ENCODE measurements at places on chromosomes 1 and 21. TPM values are rescaled to one million over a fixed set of nuclear protein-coding genes. Genes with fewer than 3 reads are reported as not detected.

Gene CYP2J2
- not detected for total RNA-seq

Gene FAM3B
- total RNA-seq = not detected

Gene TIE1
- 0.28 TPM for total RNA-seq

Gene CFHR2
- total RNA-seq = not detected

Gene BRDT
- total RNA-seq = not detected

Gene LGR6
- total RNA-seq = 0.08 TPM

Gene AMY1B
- total RNA-seq = not detected

Gene HUNK
- 0.05 TPM for total RNA-seq

Gene PRR9
- not detected for total RNA-seq

Gene OR2W3
- total RNA-seq = not detected

Gene SAMSN1
- 0.44 TPM for total RNA-seq

Gene IL23R
- not detected for total RNA-seq

Gene SERPINC1
- 0.64 TPM for total RNA-seq

Gene SPAG17
- 0.36 TPM for total RNA-seq

Gene AK5
- total RNA-seq = 3.0 TPM

Gene CYYR1
- total RNA-seq = not detected

Gene DPH2
- total RNA-seq = 76.0 TPM

Gene THBS3
- total RNA-seq = 35.9 TPM

Gene LYPLAL1
- 41.3 TPM for total RNA-seq

Gene LINGO4
- total RNA-seq = not detected

Gene MAP1LC3C
- total RNA-seq = 0.21 TPM

Gene COL16A1
- total RNA-seq = 7.6 TPM

Gene BGLAP
- 0.67 TPM for total RNA-seq

Gene LBR
- total RNA-seq = 58.2 TPM

Gene MYOG
- total RNA-seq = not detected

Gene TDRD5
- 2.4 TPM for total RNA-seq

Gene SFN
- total RNA-seq = 188 TPM

Gene BCL2L15
- 0.10 TPM for total RNA-seq

Gene MAB21L3
- not detected for total RNA-seq

Gene HENMT1
- total RNA-seq = 23.0 TPM

Gene SIM2
- 11.5 TPM for total RNA-seq

Gene ARMH1
- 2.8 TPM for total RNA-seq

Gene FH
- total RNA-seq = 87.1 TPM

Gene CLCNKA
- total RNA-seq = 0.57 TPM

Gene FCRL6
- total RNA-seq = not detected

Gene MR1
- total RNA-seq = 3.9 TPM

Gene S100A1
- total RNA-seq = 2.9 TPM

Gene XKR8
- 10.6 TPM for total RNA-seq

Gene KRTAP10-6
- not detected for total RNA-seq

Gene KLF17
- not detected for total RNA-seq

Gene SPRR2A
- not detected for total RNA-seq
